ENCODE measurements at places on chromosomes 3 and 15.

DNA sequence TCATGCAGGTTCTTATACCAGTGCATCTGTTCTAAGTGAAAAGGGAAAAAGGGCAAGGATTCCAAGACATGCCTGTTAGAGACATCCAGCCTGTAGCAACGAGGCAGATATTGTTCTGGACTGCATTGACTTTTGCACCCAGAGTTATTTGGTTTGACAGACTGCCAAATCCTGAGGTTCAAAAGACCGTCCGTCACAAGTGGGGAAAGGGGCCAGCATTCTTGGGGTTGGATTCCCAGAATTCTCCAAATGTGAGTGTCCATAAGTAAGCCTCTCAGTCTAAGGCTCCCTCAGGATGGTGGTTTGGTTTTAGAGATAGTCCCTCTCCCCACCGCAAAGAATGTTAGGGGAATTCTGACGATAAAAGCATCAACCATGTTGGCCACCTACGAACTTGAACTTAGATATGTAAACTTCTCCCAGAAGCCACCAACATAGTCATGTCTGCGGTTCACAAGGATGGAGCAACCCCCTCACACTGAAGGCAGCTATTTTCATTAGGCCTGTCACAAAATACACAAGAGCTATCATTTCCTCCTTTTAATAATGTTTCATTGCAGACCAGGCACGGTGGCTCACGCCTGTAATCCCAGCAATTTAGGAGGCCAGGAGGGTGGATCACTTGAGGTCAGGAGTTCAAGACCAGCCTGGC, 13.6 kb upstream of the LACTB start:
- peak; percentile 98 for DNase-seq

GRCh38 chr3:108241146-108241545, 18.9 kb upstream of the IFT57 start:
- no peak for DNase-seq

DNA sequence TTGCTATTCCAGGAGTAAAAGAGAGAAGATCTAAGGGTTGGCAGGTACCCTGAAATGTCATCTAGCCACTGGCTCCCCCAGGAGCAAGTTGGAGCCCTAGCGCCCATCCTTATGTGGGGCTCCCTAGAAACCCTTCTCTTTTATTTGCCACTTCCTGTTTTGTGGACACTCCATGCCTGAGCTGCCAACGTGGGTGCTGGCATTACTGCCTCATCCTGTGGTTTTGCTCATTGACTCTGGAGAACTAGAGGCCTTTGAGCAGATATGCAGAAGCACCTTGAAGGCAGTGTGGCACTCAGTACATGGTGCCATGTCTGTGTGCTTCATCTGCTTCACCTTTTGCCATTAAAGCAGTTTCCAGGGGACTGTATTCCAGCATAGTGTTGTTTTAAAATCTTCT, 8.1 kb downstream of the EDEM1 start:
- DNase-seq: no peak

DNA sequence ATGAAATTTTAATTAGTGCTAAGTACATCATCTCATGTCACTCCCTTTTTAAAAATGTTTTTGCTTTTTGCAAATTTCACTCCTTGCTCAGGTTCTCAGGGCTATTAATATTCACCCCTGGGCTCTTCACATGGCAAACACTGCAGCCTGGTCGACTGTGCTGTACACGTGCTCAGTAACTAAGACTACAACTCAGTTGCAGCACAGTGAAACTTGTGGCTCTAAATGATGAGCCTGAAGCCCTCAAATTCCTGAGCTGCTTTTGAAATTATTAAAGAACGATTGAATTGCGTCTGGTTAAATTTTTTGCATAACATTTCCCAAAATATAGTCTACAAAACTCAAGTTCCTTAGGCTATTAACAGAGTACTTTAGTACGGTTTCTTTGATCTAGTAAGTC, 159.3 kb upstream of the C2CD4B start:
- DNase-seq: no peak

DNA sequence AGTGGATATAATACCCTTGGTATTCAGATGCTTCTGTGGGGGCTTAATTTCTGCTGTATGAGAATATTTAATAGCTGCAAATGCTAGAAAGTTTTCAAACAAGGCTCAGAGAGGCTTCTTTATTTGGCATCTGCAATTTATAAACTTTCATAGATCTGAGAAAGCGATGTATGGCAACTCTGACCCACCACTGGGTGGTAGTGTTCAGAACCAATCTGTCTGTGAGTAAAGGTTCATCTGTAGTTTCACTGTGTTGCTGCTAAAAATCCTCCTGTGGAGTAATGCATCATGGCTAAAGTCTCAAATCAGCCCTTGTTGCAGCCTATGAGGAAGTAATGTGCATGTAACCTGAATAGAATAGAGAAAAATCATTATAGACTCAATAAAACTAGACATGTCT, 47.4 kb downstream of the CLSTN2 start:
- no peak for DNase-seq

GRCh38 chr3:180036092-180036670, 556 bp downstream of the PEX5L start:
- DNase-seq: no peak

DNA sequence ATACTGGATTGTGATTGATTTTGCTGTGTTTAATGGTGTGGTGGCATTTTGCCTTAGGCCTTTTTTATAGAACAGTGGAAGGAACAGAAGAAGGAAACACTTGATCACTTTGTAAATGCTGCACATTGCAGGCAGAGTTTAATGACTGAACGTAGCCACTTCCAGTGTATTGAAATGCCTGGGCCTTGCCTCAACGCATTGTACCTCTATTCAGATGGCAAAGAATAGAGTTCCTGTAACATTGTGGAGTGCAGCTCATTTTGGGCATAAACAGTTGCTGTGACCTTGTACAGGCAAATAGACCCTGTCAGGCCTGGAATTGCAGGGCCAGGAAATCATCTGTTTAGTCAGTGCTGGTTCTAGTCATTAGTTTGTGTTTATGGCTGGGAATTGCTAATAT, 225.0 kb downstream of the EPHA3 start:
- DNase-seq: no peak

- no peak for DNase-seq
These were observed 9.9 kb downstream of the C3orf22 start for GRCh38 chr3:126548556-126549466.

DNA sequence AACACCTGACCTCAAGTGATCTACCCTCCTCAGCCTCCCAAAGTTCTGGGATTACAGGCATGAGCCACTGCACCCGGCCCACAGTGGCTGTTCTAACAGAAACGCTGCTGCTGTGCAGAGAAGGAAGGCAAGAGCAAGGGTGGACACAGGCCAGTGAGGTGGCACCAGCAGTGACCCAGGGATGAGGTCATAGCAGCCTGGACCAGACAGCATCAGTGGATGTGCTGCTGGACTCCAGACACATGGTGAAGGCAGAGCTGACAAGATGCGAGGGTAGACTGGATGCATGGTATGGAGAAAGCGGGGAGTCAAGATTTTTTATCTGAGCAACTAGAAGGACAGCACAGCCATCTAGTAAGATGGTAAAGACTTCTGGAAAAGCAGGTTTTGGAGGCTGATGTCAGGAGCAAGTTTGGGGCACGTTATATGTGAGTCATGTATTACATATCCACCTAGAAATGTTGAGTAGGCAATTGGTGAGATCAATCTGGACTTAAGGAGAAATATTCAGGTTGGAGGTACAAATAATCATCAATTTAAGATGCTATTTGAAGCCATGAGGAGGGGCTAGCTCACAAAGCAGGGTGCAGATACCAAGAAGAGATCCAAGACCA, 22.1 kb upstream of the TJP1 start:
- no peak for DNase-seq

DNA sequence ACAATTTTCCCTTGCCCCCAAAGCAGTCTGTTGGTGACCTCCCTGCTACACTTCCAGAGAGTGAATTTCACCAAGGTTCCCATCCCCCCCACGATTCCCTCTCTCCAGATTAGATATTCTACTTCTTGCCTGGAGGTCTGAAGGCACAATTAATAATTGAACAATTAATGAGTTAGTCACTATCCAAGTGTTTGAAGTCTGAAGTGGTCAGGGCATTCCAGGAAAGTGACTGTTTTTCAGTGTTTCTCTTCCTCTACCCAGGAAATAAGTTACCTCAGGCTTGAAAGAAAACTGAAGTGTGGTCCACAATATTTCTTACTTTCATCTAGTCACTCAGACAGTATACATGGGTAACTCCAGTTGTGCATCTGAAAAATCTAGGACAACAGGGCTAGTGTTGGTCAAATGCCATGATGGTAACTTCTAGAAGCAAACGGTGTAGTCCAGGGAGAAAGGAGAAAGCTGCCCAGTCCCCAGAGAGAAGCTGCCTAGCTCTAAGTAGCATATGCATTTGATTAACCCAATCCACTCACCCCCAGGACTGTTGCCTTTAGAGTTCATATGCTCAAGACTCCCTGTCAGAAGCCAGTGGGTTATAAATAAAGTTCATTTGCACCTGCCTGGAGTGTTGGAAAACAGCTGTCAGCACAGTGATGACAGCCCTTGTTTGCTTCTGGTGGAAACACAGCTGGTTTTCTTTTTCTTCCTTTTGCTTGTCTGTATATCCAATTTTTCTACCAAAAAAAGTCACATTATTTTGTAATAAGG, 2.3 kb upstream of the TM4SF4 start:
- DNase-seq: no peak

GRCh38 chr3:14177580-14178246, 688 bp downstream of the XPC start:
- DNase-seq: no peak

GRCh38 chr3:187287256-187287655, 4.3 kb downstream of the MASP1 start:
- DNase-seq: no peak

DNA sequence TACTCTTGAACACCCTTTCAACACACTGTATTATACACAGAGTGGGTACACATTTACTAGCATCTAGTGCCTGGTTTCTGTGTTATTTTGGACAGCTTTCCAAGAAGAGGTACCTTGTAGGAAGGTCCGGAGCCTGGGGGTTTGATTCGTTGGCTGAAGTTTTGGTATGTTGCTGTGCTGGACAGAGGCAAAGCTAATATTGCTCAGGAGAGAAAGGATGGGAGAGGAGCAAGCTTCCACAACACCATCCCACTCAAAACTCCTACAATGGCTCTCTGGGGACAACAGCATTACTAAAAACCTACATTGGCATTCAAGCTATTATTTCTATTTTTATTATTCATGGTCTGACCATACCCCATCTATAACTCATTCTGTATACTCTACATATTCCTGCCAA, 1.1 kb upstream of the LYSMD2 start:
- DNase-seq: no peak

DNA sequence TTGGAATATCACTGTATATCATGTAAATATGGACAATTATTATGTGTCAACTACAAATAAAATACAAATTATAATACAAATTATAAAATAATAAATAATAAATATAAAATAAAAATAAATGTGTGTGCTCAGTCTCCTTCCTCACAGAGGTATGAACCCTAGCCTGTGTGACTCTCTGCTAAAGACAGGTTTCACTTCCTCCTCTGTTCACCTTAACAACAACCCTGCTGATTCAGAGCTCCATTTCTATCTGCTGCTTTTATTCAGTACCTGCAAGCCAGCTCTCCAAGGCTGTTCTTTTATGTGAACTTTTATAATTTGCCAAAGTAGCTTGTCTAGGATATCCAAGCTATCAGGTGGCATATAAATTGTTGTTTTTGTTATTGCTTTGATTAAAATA, 610.7 kb upstream of the GRM7 start:
- no peak for DNase-seq

DNA sequence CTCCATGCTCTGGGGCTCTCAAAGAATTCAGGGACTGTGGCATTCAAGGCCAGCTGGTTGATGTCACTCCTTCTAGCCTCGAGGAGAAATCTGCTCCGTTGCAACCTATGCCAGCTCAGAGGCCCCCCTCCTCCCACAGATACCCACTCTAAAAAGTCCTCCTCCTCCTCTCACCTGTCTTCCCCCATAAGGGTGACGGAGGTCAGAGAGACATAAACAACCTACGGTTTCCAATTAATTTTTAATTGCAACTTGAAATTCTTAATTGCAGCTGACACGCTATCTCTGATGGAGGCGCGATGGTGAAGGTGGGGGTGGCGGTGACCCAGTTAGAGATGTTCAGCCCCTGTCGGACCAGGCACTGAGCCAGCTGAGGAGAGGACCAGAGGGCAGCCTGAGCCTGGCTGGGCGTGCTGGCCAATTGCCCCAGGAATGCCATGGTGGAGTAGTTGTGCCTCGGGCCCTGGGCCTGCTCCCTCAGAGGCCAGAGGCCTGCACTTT, 43.2 kb upstream of the INSYN1 start:
- DNase-seq: no peak

- DNase-seq: no peak
These were observed 5.4 kb upstream of the FBN1 start for GRCh38 chr15:48650931-48651330.

GRCh38 chr15:60162968-60163355, 158.9 kb downstream of the FOXB1 start:
- DNase-seq: no peak

DNA sequence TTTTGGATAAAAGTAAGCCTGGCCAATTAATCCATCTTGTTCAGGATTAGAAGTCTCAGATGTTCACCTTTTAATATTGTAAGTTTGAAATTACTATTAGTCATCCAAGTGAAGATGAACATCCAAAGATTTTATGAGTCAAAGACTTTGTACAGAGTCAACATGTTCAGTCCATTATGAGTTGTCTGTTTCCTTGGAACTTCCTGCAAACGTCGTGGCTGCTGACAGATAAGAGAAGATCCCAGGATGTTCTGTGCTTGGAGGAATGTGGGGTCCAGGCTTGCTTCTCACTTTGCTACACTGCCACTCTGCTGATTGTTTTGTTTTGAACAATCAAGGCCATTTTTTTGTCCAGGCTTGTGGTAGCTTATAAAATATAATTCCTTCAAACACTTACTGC, 74.3 kb upstream of the SLCO2A1 start:
- DNase-seq: no peak

DNA sequence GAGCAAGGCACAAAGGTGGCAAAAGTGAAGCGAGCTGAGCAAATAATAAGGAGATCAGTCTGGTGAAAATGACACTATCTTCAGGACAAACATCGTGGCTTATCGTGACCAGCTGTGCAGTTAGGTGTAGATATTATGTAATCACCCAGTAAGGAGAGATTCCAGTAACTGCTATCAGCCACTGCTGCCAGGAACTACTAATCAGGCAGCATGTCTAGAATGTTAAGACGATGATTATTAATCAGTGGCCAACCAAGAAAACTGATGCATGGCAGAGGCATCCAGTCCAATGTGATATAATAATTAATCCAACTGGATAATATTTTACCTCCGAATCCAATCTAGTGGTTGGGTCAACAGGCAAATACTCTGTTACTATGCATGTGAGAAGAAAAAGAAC, 252.7 kb upstream of the ZPLD1 start:
- no peak for DNase-seq
